ENCODE measurements at places on chromosomes 3 and 15. TPM values are rescaled to one million over a fixed set of nuclear protein-coding genes. Genes with fewer than 3 reads are reported as not detected.

GRCh38 chr3:77342027-77342426 is 302.1 kb downstream of the ROBO2 start:
- DNase-seq, result no peak

DNA sequence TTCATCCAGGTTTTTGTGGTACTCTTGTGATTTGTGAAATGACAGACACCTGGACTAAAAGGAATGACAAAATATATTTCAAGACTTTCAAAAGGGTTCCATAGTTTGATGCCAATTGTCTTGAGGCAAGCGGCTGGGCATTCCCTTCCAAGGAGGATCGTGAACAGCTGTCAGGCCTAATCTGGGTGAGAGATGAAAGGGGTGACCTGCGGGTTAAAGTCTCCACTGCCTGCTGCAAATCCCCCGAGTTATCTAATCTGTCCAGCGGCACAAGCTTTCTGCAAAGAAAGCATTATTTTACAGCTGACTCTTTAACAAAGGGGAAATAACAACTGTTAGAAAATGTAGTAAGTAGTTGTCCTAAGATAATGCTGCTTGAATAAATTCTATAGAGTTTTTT is 128.7 kb upstream of the MB21D2 start:
- no peak for DNase-seq

DNA sequence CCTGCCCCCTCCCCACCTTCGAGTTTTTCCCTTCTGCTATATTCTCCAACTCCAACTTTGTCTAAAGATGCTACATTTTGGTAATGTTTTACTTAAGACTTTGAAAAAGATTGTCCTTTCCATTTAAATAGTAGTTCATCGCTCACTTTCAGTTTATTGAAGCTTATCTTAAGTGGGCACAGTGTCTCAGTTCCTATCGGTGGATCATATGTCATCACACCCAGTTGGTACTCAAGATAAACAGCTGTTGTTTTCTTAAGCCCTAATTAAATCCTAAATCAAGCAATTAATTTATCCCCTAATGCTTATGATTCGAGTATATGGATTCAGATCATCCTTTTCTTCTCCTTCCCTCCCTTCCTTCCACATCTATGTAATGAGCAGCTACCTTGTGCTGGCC is 210.7 kb downstream of the TLE3 start:
- DNase-seq, result no peak

DNA sequence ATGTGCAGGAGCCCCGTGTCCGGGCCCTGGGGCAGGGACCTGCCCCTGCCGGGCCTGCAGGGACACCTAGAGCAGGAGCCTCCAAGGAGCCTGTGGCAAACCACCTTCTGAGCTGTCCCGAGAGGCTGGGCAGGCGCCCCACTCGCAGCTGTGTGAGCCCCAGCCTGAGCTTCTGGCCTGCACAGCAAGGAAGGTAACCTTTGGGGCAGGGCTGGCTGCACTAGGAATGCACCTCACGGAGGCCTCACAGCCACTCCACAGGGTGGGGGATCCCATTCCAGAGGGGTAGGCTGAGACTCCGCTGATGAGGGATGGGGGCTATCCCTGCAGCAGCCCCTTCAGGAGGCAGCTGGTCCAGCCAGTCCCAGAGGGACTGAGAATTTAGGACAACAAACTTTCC is 68.1 kb downstream of the DNAJB8 start:
- no peak for DNase-seq

DNA sequence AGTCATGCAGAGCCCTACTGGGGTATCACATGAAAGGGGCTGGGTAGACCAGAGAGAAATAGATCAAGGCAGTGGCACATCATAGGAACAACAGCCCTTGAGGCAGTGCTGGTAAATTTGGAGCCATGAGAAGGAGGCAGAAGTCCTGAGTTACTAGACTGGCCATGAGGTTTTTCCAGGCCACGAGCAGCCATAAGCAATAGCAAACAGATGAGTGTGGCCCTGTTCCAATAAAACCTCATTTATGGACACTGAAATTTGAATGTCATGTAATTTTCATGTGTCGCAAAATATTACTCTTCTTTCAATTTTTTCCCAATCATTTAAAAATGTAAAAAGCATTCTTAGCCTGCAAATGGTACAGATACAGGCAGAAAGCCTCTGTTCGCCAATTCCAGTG is 28.1 kb upstream of the LRRN1 start:
- DNase-seq, result no peak

DNA sequence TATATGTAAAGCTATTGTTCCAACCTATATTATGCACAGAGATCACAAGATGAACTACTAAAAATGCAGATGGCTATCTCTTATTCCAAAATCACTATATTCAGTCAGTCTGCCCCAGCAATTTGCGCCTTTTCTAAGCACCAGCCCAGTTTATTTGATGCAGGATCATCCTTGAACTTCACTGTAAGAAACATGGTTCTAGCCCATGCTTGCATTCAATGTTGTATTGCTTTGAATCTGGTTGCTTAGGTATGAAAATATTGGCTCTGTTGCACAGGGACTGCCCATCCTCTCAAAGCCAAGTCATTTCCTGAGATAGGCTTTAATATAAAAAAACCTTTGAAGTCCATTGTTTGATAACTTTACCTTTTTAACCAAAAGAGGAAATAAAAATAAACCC is 170.5 kb upstream of the LRIG1 start:
- DNase-seq, result no peak

- no peak for DNase-seq
Measured at GRCh38 chr15:66716656-66717020, 14.6 kb downstream of the SMAD6 start.

Gene TMEM87A
- polyA plus RNA-seq, result 16.7 TPM

Gene SPATA12
- polyA plus RNA-seq, result not detected
